Activated T-helper 17 cell treated with anti-CD3 and anti-CD28 coated beads, Interleukin-2, amount 50 U/mL, for 72 hours (primary cell): ENCODE measurements at places on chromosomes 5 and 9.

DNA sequence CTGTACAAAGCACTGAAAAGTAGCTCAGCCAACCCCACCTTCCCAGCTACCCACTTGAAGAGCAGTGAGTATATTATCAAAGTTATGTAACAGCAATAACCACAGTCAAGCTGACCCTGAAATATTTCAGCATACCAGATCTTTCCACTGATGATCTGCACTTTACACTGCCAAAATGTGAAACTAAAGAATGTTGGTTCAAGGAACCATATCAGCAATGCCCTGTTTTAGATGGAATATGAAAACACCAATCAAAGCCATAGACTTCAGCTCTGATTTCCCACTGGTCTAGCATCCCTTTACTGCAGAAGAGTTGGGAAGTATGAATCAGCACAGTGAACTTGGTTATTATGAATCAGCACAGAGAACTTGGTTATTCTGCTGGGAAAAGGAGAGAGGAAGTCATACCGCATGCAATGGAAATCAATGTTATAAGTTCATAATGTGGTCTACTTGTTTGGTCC is 20.0 kb downstream of the CEMIP2 start:
- peak; percentile 70 for ATAC-seq

DNA sequence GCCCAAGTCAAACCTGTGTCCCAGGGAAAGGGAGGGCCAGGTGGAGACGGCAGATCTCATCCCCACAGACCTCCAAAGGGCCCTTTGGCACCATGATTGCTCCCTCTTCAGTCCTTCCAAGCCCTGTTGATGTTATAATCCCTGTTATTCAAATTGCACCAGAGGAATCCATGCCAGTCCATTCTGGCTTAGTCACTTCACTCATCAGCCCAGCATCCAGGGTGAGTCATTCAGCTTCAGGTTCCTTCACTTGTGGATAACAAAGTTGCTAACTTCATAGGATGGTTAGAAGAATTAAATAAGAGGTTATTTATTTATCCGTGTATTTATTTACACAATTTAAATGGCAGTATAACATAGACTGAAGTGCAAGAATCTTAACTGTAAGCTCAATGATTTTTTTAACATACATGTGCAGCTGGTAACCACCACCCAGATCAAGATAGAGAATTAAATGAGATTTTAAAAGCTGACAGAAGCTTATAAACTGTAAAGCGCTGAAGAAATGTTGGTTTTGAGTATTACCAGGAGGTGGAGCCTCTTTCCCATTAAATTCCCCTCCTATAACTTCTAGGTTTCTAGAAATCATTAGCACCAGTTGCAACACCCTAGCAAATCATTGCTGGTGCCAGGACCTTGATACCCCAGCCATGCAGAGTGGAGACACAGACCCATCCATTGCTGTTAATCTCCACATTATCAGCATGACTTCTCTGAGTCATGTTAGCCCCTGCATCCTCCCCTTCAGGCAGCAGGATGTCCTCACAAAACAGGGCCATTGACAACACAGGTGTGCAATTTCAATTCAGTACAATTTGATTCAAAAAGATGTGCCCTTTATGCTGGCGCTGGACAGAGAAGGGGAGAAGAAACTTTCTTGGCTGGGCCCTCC is 77.4 kb downstream of the SEC61B start:
- no peak for ATAC-seq

DNA sequence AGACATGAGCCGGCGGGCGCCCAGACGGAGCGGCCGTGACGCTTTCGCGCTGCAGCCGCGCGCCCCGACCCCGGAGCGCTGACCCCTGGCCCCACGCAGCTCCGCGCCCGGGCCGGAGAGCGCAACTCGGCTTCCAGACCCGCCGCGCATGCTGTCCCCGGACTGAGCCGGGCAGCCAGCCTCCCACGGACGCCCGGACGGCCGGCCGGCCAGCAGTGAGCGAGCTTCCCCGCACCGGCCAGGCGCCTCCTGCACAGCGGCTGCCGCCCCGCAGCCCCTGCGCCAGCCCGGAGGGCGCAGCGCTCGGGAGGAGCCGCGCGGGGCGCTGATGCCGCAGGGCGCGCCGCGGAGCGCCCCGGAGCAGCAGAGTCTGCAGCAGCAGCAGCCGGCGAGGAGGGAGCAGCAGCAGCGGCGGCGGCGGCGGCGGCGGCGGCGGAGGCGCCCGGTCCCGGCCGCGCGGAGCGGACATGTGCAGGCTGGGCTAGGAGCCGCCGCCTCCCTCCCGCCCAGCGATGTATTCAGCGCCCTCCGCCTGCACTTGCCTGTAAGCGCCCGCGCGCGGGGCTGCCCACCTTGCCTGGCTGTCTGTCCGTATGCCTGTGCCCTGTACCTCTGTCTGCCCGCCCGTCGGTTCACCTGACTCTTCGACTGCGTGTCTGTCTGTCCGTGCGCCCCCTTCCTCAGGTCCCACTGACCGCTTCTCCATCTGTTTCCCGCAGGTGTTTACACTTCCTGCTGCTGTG is 412 bp downstream of the FGF18 start:
- peak; percentile 22 for ATAC-seq

DNA sequence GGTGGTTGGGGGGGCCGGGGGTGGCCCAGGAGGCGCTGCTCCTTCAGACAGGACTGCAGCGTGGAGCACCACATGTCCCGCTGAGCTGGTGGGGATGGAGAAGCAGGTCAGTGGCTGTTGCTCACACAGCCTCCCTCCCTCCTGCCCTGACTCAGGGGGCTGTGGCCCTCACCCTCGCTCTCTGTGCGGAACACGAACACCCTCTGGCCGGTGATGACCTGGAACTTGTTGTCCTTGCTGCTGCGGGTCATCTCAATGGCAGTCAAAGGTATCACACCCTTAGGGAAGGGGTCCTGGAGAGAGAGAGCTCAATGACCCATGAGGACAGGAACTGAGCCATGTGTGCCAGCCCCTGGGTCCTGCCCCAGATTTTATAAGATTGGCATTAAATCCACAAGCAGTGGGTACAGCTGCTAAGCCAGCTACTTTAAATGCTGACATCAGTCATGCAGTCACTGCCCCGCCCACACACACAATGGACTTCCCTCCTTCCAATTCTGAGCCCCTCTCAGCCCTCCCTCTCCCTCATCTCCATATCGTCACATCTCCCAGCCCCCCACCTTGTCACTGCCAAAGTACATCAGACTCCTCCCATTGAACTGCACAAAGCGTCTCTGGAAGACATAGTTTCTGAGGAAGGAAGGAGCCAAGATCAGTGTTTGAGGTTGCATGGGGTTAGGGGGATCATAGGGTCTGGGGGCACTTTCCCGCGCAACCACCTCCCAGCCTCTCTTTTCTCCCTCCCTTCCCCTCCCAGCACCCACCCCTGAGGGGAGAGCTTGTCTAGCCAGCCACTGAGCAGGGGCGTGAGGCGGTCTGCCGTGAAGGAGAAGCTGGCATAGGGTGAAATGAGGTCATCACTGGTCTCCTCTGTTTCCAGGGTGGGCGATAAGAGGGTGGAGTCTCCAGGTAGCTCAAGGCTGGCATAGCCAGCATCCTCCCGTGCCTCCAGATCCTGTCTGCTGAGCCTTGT is 8.9 kb downstream of the ARAP3 start:
- ATAC-seq: no peak

GRCh38 chr5:1665231-1665630 is 134.4 kb downstream of the MRPL36 start:
- ATAC-seq: no peak

GRCh38 chr9:135222881-135223760 is 135.7 kb downstream of the OLFM1 start:
- no peak for ATAC-seq
